ENCODE measurements at places on chromosomes 2 and 18.

GRCh38 chr2:186887107-186888090 lies 38.4 kb upstream of the ZSWIM2 start:
- DNase-seq, result no peak

DNA sequence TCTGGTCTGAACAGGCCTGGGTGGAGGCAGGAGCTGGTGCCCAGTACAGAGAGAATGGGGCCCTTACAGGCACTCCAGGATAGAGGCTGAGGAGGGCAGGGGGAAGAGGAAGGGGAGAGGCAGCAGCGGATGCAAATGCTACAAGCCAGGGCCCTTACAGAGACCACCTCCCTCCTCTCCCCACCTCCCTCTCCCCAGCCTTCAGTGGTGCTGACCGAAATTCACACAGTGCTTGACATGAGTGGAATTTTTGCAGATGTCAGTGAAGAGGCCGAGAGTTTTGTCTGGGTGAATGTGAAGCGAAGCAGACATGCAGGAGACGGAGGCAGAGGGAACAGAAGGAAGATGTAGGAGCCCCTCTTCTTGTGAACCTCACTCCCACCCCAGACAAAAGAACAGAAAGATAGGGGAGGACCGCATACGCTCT lies 31.9 kb downstream of the CIB4 start:
- no peak for DNase-seq

- no peak for DNase-seq
Measured at GRCh38 chr2:46704041-46704440, 211.6 kb downstream of the MCFD2 start.

DNA sequence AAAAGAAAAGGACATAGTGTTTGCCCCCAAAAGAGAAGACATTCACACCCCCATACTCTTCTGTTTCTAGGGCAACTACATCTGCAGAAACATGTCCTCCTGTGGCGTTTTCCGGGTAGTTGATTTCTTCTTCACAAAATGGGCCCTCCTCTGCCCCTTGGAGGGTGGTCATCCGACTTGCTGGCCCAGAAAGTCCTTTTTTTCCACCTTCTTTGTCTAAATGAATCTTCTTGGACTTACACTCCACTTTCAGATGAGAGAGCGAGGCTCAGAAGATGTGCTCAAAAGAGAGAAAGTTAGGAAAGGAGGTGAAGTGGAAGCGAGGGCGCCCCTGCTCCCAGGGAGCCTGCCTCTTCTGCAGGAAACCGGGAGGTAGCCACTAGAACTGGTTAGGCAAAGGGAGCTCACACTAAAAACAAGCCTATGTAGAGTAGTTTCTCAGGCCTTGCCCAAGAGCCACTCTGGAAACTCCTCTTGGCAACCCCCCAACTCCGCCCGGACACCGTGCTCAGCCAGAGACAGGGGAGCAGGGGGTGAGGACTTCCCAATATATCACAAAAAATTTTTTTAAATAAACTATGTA lies 10.2 kb upstream of the SIX3 start:
- no peak for DNase-seq
